ENCODE measurements at places on chromosomes 11 and 22. TPM values are rescaled to one million over a fixed set of nuclear protein-coding genes. Genes with fewer than 3 reads are reported as not detected.

DNA sequence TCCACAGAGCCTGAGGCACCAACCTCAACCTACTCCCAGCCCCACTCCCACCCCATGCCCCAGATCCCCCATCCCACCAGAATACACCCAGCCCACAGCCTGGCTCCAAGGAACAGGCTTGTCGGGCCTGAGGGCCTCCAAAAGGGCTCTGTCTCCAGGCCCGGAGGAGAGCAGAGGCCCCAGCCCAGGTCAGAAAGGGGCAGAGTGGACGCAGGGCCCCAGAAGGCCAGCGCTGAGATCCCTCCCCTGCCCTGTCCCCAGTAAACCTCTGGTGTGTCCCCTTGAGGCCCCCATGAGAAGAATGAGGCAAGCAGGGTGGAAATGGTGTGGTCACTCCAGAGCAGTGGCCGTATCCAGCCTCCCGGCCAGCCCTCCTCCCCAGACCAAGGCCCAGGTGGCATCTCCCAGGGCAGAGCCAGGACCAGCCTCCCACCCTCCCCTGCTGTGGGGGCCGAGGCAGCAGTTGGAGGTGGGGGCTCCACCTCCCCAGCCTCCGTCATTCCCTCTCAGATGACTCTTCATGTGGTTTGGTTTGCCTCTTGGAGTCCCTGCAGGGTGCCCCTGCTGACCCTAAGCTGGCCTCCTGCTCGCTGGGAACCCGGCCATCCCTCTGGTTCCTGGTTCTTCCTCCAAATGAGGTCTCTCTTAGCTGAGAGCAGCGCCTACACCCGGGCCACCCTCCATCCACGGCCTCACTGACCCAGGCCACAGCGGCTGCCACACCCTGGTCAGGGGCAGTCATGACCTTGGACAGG, 195.0 kb downstream of the IGLL1 start:
- no peak for DNase-seq

- no peak for DNase-seq
These were observed 189.7 kb downstream of the BRD1 start for GRCh38 chr22:49638001-49638400.

GRCh38 chr11:19648321-19648720, 64.3 kb upstream of the NAV2 start:
- DNase-seq = no peak

- DNase-seq = no peak
These were observed at the start of gene GUCD1 for GRCh38 chr22:24554313-24555164. Gene GUCD1 (minus strand): TSS chr22:24555138. CDS start chr22:24554991, 147 bp downstream.

GRCh38 chr11:107704451-107704850, 7.4 kb downstream of the SLN start:
- no peak for DNase-seq

VSIG10L2 gene
- not detected for polyA plus RNA-seq

SLC35C1 gene
- polyA plus RNA-seq = 6.4 TPM

FZD4 gene
- polyA plus RNA-seq = not detected

- no peak for DNase-seq
These were observed 2.1 kb upstream of the OR52D1 start for GRCh38 chr11:5486421-5486820.

OR52N4 gene
- polyA plus RNA-seq = not detected

MPZL3 gene
- 5.2 TPM for polyA plus RNA-seq

DNA sequence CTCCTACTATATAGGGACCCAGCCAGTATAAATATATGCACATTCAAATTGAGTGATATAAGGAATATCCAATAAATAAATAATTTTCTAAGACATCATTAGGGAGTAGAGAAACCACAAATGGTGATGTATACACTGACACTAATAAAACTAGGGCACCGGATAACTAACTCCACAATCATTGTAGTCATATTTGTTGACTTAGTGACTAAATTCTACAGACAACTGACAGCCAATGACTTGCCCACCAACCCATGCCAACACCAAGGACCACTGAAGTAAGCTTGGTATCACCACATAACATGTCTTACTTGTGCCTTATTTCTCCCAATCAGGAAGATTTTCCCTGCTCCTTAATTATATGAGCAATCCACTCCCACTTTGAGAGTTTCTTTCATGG, 139.6 kb upstream of the TRPC6 start:
- no peak for DNase-seq

All from immature natural killer cell (primary cell).